ENCODE measurements at places on chromosomes 7 and 10.

- no peak for DNase-seq
Measured at GRCh38 chr10:43961523-43962345, 313.1 kb upstream of the ZNF32 start.

DNA sequence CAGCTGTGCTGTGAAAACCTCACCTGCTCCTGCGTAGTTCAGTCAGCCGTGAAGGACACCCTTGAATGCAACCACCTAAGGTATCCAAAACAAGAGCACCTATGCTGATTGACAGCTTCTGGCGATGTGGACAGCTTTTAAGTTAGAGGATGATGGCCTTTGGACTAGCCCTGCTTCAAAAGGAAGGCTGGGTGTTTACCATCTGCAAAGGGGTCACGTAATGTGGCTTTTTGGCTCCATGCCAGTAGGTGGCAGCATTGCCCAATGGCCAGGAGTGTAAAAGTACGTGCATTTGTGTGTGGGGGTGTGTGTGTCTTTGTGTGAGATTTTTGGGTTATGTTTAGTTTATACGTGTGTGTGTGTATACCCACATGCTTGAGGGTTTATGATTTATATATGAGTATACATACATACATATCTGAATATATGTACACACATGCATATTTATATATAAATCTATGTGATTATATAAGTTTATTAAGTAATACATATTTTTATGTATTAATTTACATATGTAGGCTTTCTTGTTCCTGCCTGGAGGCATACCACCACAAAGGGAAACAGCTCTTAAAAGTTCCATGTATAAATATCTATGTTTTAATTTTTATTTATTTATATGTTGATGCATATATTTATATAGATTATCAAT is 236.3 kb upstream of the ANKRD30A start:
- DNase-seq: no peak

DNA sequence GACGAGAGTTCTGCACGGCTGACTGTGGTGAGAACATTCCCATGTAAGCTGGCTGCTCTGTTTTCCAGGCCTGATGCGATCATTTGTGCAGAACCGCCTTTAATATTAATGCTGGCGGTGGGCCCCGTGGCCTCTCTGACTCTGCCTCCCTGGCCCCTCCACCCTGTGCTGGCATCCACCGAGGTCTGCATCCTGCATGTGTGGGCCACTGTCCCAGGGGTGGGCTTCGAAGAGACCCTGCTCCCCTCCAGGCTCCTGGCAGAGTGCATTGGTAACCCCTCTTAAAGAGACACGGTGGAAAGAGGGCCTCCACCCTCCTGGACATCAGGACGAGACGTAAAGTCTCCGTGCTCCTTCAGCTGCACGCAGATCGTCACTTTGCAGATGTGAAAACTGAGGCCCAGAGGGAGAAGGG is 67.3 kb upstream of the FAM20C start:
- no peak for DNase-seq

DNA sequence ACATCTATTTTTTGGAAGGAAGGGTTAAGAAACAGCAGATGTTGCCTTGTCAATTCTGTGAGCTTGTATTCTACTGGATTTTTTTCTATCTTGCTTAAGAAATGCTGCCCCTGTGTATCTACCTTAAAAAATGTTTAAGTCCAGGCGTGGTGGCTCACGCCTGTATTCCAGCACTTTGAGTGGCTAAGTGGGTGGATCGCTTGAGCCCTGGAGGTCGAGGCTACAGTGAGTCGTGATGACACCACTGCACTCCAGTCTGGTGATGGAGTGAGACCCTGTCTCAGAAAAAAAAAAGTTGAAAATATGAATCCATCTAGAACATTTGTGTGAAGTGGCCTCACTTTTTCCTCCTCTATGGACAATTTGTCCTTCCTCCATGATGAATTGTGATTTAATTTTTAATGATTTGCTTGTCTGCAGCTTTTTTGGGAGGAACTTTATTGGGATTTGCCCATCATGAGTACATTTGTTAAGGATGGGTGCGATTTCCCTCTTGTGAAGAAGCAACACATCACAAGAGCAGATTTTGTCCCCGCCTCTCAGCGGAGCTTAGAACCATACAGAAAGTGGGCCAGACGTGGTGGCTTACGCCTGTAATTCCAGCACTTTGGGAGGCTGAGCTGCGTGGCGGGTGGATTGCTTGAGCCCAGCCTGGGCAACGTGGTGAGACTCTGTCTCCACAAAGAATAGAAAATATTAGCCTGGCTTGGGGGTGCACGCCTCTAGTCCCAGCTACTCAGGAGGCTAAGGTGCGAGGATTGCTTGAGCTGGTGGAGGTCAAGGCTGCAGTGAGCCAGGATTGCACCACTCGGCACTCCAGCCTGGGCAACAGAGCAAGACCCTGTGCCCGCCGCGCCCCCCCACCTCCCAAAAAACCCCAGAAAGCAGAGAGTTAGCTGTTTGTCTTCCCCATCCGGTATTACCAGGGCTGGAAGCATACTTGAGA is 57.7 kb downstream of the DNAJB6 start:
- peak; percentile 22 for DNase-seq

DNA sequence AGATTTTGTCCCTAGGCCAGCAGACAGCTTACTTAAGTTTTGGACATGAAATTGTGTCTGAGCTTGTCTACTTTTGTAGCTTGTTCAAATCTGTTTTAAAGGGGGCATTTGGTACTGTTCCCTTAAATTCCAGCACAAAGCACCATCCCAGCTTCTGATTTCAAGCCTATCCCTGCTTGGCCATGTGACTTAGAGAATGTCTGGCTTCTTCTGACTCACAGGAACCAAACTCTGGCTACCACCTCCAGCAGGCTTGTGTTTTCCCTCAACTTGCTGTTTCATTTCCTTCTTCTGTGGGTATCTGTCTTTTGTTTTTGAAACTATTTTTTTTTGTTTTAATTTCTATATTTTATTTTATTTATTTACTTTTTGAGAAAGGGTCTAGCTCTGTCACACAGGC is 97.9 kb upstream of the FZD8 start:
- peak; percentile 44 for DNase-seq

- no peak for DNase-seq
Measured at GRCh38 chr10:123759501-123760031, 93.4 kb downstream of the GPR26 start.

DNA sequence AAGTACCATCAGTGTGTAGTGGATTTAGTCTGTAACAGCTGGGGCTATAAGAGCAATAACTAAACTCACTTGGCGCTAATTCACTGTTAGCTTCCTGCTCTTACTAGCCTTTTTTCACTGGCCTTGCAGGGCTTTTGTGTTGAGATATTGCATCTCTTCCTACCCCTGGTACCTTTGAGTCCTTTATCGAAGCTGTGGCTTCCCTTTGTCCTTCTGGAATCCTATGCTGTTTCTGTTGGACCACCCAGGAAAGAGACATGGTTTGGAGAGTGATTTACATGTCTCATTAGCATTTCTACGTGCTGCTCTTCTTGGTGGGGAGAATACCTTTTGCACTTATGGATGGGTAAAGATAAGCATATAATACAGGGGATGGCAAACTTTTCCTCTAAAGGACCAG is 103.8 kb downstream of the MLLT10 start:
- DNase-seq: no peak

DNA sequence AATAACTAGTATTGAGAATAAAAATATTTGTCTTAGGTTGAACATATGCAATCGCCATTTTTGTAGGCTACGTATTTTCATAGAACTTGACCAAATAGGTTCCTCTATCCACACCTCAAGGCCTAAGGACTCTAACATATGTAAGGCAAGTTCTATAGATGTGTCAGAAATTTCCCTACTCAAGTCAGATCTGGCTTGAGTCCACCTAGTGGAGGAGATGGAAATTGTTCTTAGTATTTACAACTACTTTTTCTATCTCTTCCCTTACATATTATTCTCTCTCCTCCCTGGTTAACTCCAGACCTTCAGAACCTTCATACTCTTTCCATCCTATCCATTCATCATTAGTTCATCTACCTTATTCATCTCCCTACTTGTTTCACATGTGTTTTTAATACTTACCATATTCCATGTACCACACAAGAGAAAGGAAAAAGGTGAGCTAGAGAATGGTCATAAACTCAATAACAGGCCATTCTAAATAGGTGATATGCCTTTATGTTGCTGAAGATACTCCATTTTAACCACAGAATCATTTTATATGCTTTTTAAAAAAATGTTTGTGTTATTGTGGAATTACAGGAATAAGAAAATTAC is 174.5 kb upstream of the HDAC9 start:
- DNase-seq: peak; percentile 66
